Tongue (tissue), 3 donors: ENCODE measurements at places on chromosomes 5 and 9.

- no peak for DNase-seq
Observed at GRCh38 chr9:71791875-71792274, 23.6 kb upstream of the CEMIP2 start.

GRCh38 chr9:98450496-98450895, 195.0 kb upstream of the TBC1D2 start:
- DNase-seq, result no peak

GRCh38 chr9:105333076-105333475, 88.6 kb downstream of the SLC44A1 start:
- no peak for DNase-seq

DNA sequence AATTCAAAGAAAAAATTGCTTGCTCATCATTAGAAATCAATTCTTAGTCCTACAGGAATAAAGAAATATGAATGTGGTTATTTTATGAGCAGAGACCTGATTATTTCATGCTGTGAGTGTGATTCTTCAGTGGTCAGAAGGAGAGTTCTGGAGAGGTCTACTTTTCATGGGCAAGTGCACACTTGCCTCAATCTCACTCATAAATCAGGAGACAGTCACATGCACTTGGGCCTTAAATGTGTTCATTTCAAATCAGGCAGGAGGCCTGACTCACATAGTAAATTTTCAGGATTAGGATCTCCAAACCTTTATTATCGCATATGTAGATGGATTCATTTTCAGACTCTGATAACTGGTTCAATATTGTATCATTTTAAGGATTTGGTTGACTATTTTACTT, 323.2 kb upstream of the CCNH start:
- DNase-seq, result no peak

- no peak for DNase-seq
Observed at GRCh38 chr5:98065261-98065909, 708.1 kb upstream of the RGMB start.

GRCh38 chr9:6785682-6786081, 27.9 kb downstream of the KDM4C start:
- no peak for DNase-seq
